ENCODE measurements at places on chromosomes 16 and 17.

DNA sequence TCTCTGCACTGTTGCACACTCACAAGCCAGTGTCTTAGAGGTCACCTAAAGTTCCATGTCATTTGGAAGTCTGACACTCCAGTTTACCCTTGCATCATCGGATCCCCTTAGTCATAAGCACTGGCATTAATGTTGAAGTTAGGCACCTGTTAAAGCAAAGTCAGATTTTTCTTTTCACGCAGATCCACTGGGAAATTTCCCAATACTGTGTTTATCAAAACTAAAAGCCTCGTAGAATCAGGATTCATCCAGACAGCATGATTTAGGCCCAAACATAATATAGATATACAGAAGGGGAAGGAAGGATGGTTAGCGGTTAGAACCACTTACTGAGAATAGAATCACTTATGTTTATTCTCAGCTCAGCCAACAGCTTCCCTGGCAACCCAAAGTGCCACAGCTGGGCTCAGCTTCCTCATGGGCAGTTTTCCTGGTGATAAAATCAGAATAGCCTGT is 30.1 kb upstream of the HAPSTR1 start:
- no peak for DNase-seq

- no peak for DNase-seq
Observed at GRCh38 chr17:58416396-58416795, 938 bp downstream of the RNF43 start.

DNA sequence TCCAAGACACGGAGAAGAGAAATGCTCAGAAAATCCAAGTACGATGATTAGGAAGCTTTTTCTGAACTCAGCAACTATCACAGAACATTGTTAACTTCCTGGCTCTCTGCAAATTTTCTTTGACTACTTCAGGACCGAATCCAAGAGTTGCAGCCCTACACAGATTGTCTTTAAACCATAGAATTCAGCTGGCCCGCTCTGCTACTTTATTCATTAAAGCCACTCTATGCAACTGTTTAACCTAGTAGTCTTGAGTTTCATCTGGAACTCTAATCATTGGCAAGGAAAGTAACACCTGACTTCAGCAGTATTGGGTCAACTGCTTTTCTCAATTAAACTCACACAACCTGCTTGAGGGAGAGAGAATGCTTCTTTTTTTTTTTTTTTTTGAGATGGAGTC is 210.1 kb downstream of the SLC39A11 start:
- DNase-seq = no peak

DNA sequence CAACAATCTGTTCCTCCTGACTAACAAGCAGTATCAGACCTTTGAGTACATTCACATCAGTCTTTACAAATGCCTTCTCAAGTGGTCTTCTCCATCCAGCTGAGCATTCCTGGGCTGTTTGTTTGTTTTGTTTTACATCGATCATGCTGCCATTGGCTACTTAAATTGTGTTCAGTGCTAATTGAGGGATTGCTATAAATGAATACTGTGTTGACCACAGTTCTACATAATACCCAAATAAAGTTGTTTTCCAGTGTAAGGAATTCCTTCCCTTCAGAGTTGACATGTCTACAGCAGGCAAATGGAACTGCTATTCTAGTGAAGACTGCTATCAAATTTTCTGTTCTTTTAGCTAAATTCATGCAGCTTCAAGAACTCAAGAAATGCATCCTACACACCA is 3.2 kb downstream of the CDH8 start:
- no peak for DNase-seq

- no peak for DNase-seq
Observed at GRCh38 chr16:27498031-27498825, 51.5 kb downstream of the GTF3C1 start.

DNA sequence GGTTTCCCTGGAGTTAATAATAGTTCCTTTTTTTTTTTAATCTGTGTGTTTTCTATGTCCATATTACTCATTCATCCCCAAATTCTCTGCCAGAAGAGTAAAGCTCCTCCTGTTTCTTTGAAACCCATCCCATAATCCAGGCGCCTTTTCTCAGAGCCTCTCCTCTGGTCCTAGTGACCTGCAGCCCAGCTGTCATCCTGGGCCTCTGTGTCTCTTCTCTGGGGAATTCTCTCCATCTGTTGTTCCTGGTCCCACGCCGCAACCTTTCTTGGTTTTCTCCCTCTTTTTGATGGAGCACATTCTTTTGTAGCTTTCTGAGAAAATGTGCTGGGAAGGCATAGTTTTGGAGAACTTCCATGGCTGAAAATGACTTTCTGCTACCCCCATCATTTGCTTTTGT is 10.2 kb downstream of the KATNB1 start:
- no peak for DNase-seq

DNA sequence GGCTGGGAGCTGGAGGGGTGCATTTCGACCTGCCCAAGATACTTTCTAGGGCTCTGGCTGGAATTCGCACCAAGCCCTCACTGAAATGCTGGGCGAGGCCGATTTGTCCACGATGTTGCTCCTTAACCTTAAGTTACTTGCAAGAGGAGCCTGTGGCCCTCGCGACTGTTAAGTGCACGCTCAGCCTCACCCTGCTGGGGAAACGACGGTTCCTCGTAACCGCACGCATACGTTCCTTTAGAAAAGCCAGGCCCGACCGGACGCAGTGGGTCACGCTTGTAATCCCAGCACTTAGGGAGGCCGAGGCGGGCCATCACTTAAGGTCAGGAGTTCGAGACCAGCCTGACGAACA is 607 bp upstream of the NCOR1 start:
- no peak for DNase-seq

GRCh38 chr17:1228781-1229348 is 41.4 kb upstream of the BHLHA9 start:
- no peak for DNase-seq

DNA sequence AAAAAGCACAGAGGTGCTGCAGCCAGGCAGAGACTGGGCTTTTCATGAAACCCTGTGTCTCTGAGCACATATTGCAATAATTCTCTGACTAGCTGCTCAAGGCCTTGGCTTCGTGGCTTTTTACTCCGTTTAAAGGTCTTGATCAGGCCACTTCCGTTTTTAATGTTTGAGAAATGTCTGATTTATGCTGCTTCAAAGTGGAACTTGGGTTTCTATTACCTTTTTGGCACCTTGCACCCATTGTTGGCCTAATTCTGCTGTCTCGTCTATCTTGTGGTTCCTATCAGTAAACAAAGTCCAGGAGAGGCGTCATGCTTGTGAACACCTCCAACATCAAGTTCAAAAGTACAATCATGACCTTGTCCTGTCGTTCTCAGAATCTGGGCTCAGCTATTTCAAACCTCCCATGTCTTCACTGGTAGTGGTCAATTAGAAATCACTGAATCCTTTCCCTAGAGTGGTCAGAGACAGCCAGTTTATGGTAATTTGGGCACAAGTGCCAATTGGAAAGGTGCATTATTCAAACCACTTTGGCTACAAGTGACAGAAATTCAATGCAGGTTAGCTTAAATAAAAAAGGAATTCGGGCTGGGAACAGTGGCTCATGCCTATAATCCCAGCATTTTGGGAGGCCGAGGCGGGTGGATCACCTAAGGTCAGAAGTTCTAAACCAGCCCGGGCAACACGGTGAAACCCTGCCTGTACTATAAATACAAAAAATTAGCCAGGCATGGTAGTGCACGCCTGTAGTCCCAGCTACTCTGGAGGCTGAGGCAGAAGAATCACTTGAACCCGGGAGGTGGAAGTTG is 33.3 kb upstream of the METTL9 start:
- no peak for DNase-seq

DNA sequence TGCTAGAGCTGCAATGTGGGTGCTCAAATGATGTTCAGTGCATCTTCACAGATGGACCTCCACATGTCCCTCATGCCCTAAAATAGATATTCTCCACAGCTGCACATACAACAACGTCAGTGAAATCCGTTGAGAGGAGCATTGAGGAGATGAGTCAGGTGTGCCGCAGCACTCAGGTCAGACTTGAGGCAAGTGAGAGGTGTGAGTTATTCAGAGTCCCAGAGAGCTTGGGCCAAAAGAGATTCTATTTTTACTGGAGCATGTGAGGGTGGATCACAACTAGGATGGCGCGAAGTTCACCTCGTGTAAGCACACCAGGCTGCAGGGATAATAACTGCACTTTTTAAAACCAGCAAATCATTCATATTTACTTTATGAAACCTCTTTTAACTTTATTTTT is 645.3 kb downstream of the MAF start:
- DNase-seq = no peak

- no peak for DNase-seq
Observed at GRCh38 chr17:64388961-64389565, 1.6 kb downstream of the PECAM1 start.

GRCh38 chr17:17921192-17922069 is 50.8 kb downstream of the TOM1L2 start:
- DNase-seq = no peak

GRCh38 chr17:31561469-31562375 is 170.2 kb downstream of the RAB11FIP4 start:
- DNase-seq = no peak

- no peak for DNase-seq
Observed at GRCh38 chr16:11016524-11016988, 72.2 kb downstream of the CLEC16A start.

- no peak for DNase-seq
Observed at GRCh38 chr16:11650641-11651591, 17.3 kb upstream of the SNN start.

- no peak for DNase-seq
Observed at GRCh38 chr17:19686400-19687090, 29.8 kb downstream of the SLC47A2 start.
